Dermis microvascular lymphatic vessel endothelial cell (primary cell): ENCODE measurements at places on chromosomes 2 and 18. TPM values are rescaled to one million over a fixed set of nuclear protein-coding genes. Genes with fewer than 3 reads are reported as not detected.

Gene CAPN14
- under 0.01 TPM in 2 replicates for total RNA-seq

GRCh38 chr2:224885836-224886547 is 156.3 kb downstream of the DOCK10 start:
- DNase-seq: no peak

Gene PROKR1
- total RNA-seq: under 0.01 TPM in 2 replicates

DNA sequence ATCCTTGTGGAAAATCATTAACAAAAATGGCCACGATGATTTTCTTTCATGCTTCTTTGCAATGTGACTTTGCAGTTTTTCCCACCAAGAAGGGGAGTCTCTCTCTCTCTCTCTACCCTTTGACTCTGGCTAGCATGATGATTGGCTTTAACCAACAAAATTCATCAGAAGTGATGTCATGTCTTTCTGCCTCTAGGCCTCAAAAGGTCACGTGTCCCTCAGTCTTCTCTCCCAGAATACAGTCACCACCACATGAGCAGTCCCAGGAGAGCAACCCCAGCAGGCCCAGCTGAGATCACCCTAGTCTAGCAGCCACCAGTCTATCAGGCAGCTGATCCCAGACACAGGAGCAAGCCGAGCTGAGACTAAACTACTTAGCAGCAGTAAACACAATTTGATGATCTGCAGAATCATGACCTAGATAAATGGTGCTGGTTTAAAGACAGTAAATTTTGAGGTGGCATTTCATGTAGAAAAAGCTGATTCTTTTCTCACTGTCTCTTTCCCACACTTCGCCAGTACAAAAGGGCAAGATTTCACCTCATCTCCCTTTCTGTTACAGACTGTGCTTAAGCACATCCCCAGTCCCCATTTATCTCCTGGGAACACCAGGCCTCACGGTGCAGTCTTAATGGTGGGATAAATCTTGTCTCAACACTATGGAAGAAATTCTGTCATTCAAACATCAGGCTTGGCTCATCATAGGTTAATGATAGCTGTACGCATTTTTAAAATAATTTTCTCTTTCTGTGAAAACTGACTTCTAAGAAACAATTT is 132.7 kb downstream of the SCG2 start:
- DNase-seq: no peak

- DNase-seq: no peak
Observed at GRCh38 chr2:163266772-163267171, 428.2 kb upstream of the KCNH7 start.

Gene MROH2A
- total RNA-seq: not detected in 2 replicates

- DNase-seq: no peak
Observed at GRCh38 chr2:176479961-176480360, 210.7 kb downstream of the MTX2 start.

GRCh38 chr18:51711298-51711889 is 513.9 kb upstream of the MEX3C start:
- no peak for DNase-seq

Gene STARD6
- total RNA-seq: 0.13 and 0.26 TPM in 2 replicates

- DNase-seq: no peak
Observed at GRCh38 chr2:120053891-120054290, 41.0 kb downstream of the EPB41L5 start.

Gene PLCD4
- total RNA-seq: 0.76 and 1.4 TPM in 2 replicates

- no peak for DNase-seq
Observed at GRCh38 chr2:90207454-90208058, 1516.1 kb downstream of the RPIA start.

DNA sequence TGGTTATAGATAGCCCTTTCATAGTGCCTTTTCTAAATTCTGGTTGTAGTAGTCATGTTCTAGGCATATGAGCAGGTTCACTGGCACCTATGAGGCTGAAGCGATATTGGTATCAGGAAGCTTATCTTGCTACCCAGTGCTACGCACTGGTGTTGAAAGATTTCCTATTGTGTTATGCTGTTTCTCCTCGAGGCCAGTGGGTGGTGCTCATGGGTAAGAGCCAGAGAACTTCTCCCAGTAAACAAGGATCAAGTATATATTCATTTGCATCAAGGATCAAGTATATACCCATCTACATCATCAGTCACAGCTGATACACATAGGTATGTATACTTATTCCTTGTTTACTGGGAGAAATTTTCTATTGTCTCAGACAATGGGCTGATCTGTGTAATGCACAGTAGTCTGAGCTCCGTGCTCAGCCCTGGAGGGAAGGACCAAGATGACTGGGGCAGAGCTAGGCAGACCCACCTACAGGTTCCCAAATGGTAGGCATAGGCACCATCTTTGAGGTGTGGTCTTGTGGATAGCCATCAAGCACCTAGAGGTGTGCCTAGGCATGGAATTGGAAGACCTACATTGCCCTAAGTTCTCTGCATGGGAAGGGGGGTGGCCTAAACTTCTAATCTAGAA is 101.2 kb upstream of the GALNT13 start:
- DNase-seq: no peak

DNA sequence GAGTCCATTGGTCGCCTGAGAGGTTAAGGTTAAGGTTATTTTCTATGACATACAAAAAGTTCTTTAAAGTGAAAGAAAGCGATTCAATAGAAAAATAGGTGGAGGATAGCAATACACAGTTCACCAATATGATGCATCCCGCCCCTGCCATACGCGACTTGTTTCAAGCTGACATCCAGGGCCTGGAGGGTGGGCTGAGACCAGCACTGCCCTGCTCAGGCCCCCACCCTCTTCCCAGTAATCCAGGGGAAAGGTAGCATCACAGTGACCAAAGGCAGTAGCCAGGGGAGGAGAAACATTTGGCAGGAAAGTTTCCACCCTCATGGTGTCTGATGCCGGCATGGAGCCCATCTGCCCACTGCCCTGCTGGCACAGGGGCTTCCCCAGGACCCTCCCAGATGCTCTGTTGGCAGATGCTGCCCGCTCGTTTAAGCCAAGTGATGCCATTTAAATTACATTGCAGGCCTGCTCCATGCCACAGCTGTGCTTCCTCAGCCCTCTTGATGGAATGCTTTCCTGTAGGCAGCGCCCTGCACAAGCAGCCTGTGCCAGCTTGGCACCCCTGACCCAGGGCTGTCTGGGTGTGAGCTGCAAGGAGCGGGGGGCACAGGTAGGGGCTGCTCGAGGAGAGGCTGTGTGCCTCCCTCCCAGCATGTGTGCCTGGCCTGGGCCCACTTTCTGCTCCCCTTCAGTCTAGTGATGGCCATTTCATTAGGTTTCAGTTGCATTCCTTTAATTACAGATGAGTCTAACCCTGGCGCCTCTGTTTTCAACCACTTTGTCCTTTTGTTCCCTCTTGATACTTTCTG is 10.7 kb upstream of the ANO7 start:
- DNase-seq: no peak

DNA sequence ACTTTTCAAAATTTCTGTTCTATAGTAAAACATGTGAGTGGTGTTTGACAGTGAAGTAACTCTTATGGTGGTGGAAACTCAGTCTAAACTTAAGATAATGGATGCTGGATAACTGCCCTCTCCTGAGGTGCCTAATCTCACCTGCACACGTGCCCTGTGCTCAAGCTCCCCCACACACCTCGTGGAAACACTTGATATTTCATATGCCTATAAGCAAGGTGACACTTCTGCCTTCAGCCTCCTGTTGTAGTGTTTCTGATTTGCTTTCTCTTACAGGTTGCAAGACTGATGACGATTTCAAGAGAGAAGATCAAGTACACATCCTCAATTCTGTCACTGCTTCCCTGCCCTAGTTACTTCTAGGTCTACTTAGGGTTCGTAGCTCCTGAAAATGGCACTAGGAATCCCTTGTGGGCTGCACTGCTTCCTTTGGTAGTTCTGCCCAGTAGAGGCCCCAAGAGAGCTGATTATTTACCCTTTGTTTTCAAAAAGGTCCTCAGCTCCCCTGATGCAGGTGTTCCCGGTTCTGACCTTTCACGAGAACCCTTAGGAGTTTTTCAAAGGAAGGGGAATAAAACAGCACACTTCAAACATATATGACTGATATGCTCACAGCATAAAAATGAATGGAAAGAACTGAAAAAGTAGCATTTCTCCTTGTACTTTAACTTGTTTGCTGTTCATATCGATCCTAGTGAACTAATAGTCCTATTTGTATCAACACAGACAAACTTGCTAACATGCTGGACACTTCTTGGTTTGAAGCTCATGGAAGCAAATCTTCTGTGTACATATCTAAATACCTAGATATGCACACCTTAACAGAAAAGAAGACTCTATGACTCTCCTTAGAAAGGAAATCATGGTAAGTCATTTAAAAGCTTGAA is 6.7 kb downstream of the CAVIN2 start:
- DNase-seq: no peak

DNA sequence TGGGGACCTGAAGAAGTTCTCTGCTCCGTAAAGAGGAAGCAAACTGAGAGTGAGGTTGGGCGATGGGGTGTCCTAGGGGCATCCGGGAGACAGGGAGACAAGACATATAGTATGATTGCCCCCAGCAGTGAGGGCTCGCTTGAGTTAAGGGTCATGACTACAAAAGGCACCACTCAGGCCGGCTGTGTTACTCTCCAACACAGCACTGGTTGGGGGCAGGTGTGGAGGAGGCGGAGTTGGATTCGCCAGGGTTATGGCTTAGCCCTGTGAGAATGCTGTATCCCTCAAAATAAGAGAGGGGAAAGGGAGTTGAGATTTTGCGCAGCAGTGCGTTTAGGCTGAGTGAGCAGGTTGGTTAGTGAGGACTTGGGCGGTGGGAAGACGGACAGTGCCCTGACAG is 12.0 kb downstream of the DYSF start:
- DNase-seq: no peak

GRCh38 chr2:56754066-56754615 is 570.4 kb downstream of the CCDC85A start:
- DNase-seq: no peak

Gene TMEM150A
- 5.8 and 14.2 TPM in 2 replicates for total RNA-seq

Gene UGT1A10
- total RNA-seq: not detected in 2 replicates

DNA sequence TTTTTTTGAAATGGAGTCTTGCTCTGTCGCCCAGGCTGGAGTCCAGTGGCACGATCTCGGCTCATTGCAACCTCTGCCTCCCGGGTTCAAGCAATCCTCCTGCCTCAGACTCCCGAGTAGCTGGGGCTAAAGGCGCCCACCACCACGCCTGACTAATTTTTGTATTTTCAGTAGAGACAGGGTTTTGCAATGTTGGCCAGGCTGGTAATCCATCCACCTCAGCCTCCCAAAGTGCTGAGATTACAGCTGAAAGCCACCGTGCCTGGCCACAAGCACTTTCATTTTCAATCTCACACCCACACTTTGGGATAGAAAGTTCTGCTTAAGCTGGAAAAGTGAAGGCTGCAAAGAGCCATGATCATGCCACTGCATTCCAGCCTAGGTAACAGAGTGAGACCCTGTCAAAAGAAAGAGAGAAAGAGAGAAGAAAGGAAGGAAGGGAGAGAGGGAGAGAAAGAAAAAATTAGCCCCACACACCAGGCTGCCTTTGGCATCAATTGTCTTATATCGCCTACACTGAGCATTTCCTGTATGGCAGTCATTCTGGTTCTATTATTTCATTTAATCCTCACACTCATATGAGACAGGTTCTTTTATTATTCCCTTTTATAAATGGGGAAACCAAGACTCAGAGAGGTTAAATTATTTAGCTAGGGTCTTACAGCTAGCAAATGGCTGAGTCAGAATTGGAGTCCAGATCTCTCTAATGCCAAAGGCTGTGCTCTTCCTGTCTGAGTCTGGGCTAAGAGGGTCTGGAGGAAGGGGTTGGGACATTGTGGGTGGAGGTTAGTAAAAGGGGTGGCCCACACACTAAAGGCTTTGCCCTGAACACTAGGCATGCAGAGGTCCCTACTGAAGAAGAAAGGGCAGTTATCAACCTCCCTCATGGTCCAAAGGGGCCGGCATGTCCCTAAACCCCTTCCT is 37.9 kb upstream of the PKDCC start:
- no peak for DNase-seq

DNA sequence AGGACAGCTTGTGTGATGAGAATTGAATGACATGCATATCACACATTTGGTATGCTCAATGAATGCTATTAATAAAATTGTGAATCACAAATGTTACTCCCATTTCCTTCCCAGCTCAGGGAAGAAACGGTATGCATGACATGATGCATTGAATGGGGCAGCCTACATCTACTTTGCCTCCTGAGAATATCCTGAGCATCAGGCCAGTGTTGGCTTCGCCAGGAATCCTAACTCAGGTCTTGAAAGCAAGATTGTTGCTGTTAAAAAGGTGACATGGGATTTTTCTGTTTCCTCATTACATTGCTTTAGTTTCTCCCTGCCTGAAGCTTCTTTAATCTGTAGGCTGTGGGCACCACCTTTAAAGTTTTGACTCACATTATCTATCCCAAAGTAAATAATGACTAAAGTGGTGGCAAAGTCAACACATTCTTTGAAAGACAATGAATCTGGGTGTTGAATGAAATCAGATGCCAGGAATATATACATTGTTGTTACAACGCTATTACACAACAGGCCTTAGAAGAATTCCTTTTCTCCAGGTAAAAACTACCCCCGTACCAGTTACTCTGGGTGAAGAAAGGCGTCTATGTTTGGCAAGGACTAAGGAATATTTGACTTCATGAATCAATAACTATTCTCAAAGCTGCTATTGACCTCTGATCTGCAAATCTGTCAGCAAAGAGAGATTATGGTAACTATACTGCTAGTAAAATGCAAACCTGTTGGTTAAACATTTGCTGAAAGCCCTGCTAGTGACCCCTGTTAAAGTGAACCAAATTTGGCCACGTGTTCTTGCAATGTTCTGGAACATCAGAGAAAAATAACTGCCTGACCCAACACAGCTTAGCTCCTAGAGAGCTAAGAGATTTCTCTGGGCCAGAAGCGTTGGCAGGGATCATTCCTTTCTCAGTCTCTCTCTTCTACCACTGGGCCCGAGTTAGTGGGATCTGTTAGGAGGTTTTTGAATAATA is 30.5 kb upstream of the NEDD4L start:
- no peak for DNase-seq

- no peak for DNase-seq
Observed at GRCh38 chr2:219737270-219737691, 109.9 kb downstream of the SLC4A3 start.

DNA sequence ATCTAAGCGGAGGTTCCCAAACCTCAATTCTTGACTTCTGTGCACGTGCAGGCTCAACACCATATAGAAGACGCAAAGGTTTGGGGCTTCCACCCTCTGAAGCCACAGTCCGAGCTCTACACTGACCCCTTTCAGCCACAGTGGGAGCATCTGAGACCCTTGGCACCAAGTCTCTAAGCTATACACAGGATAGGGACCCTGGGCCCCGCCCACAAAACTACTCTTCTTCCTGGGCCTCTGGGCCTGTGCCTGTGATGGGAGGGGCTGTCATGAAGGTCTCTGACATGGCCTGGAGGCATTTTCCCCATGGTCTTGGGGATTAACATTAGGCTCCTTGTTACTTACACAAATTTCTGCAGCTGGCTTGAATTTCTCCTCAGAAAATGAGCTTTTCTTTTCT is 1374.1 kb upstream of the NXPH2 start:
- no peak for DNase-seq
